ENCODE measurements at places on chromosomes 5 and 9.
A peak's percentile ranks its signal among the peaks of the same experiment; 100 is the strongest.

- DNase-seq = no peak
Observed at GRCh38 chr9:122883125-122883524, 22.0 kb downstream of the RC3H2 start.

GRCh38 chr5:134948911-134949310, 18.8 kb upstream of the CATSPER3 start:
- no peak for DNase-seq

- no peak for DNase-seq
Observed at GRCh38 chr5:122322801-122323548, 10.9 kb downstream of the SNCAIP start.

GRCh38 chr5:171162596-171162995, 146.5 kb upstream of the TLX3 start:
- DNase-seq = peak; percentile 56

DNA sequence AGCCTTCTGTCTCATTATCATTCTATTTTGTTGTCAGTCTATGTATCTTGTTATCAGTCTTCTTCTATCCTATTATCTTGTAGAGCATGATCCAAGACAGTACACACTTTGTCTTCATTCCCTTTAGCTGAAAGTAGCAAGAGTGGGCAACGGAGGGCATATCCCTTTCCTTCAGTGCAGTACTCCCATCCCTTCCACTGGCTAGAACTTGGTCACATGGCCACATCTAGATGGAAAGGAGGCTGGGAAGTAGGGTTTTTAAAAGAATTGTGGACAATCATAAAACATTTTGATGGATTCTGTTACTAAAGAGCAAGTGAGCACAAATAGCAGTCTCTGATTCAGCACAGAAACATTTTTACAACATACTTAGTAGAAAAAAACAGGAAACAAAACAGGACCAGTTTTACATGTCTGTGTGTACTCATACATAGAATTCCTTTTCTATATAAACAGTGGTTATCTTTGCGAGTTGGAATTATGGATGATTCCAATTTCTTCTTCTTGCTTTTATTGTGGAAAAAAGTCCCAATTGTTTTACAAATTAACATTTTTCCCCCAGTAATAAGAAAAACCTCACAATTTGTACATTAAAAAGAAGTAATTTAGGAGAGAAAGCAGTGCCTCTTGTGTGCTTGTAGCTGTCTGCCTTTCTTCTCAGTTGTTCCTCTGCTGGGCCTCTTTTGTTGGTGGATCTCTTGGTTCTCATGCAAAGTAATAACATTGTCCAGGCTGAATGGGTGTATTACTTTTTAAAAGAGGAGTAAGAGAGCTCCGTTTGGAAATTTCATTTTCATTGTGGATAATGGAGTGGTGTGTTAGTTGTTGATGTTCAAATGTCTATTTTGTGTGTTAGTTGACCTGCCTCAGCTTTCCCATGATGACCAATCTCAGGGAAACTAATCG, 410.9 kb upstream of the TRPC7 start:
- no peak for DNase-seq

DNA sequence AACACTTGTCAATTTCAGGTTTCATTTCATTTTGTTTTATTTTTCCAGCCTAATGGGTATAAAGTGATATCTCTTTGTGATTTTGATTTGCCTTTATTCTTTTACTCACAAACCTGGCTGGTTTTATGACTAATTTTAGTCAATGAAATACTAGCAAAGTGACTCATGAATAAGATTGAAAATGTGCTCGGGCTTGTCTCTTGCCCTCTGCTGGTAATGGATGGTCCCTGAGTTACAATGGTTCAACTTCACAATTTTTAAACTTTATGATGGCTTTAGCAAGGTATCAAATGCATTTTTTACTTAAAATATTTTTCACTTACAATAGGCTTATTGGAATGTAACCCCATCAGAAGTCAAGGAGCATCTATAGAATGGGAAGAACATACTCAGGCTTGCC, 431.4 kb upstream of the CCNG1 start:
- DNase-seq = no peak

DNA sequence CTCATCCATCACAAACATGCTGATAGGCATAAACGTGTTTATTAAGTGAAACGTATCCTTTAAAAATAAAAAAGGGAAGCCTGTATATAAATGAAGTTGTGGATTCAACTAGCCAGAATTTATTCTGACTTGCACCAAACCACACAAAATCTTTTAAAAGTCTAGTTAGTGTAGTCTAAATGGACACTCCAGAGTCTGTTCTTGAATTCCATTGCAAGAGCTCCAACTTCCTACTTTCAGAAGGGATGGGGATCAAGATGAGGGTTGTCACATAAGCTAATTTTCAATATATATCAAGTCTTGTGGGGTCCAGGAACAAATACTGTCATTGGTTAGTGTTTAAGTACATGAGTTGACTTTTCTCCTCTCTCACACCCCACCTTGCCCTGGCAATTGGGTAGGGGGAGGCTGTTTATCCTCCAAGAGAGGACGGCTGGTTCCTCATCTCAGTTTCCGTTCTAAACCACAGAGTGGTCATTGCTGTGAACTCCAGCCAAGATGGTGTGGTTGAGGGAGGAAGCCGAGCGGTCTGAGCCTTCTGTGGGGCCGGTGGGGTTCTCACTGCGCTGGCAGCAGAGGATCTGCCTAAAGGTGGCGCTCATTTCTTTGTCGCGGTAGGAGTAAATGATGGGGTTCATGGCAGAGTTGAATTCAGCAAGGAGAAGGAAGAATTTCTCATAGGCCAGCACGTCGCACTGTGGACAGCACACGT, 163.2 kb downstream of the LPAR1 start:
- no peak for DNase-seq

GRCh38 chr5:157384971-157385709, 74.9 kb upstream of the NIPAL4 start:
- peak; percentile 50 for DNase-seq

DNA sequence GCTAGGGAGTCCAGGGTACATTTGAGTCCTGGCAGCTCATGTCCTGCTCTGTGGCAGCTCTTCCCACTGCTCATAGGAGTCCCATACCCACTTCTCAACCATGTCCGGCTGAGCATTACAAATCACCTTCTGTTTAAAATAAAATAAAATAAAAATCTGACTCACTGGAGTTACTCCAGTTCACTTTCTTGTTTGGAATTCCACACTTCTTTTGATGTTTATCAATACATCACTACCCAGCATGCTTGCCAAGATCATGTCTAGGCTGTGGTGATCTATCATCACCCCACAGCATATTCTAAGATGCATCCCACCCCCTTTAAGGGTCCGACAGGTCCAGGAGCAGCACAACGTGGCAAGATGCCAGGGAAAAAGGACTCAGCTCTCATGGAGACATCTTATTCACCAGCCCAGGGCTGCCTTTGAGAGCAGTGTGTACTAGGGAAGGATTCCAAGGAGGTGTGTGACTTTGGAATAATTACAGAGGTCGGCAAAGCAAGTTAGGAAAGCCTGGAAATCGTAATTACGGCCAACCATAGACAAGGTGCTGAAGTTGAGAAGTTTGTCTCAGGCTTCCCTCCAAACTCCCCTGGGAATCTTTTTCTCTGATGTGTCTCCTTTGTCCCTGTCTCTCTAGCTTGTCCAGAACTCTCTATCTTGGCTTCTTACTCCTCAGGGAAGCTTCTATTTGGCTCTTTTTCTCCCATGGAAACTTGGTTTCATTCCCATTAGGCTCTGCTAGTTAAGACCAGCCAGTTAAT, 111.4 kb upstream of the SLC1A3 start:
- no peak for DNase-seq

- DNase-seq = no peak
Observed at GRCh38 chr9:126625329-126626126, 11.8 kb downstream of the LMX1B start.
